ENCODE measurements at places on chromosomes 2 and 18.

DNA sequence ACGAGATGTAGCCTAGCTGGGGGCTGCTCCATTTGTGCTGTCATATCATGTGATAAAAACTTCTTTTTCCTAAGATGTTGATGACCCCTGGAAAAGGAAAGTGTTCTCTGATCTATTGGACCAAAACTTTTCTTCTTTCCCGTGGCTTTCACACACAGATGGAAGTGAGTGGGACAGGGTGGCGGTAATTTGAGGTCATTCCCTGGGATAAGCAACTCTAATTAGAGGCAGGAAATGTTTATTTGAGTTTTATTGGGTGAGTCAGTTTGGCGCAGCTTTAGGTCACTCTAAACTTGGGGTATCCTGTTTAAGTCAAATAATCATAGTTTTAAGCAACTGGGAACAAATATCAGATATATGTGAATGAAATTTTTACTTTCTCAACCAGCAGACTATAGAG, 221.0 kb upstream of the EPAS1 start:
- no peak for DNase-seq

- no peak for DNase-seq
These were observed 79.2 kb upstream of the EPC2 start for GRCh38 chr2:148565272-148565894.

GRCh38 chr2:231394211-231395141, 1.0 kb upstream of the B3GNT7 start:
- no peak for DNase-seq

- no peak for DNase-seq
These were observed 10.4 kb upstream of the GALNT1 start for GRCh38 chr18:35571138-35571537.

DNA sequence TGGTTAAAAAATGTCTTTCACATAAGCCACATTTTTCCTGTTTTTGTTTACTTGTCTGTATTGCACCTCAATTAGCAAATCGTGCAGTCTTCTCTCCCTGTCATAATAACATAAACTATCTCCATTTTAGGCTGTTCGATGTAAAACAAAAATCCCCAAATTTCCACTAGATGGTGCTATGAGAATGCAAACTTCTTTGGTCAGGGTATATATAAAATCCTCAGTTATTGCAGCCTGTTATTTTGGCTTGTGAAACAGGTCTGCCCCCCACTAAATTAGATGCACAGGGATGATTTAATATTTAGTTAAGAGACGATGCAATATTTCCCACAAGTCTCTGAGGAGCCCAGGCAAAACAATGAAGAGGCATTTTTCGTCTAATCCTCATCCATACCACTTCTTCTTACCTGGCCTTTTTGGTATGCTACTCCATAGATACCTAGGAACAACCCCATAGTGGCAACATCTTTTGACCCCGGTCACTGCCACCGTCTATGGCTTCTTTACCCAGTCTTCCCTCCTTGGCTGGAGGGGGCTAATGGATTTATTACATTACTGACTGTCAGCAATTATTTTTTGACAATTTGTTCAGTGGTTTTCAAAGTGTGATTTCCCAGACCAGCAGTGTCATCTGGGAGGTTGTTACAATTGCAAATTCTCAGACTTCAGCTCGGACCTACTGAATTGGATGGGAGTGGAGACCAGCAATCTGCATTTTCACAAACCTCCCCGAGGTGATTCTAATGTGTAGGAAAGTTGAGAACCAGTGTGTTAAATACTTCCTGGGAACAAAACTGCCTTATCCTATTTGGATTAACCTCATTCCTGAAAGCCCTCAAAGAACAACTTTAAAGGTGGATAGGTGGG, 117.4 kb upstream of the CWC22 start:
- no peak for DNase-seq

DNA sequence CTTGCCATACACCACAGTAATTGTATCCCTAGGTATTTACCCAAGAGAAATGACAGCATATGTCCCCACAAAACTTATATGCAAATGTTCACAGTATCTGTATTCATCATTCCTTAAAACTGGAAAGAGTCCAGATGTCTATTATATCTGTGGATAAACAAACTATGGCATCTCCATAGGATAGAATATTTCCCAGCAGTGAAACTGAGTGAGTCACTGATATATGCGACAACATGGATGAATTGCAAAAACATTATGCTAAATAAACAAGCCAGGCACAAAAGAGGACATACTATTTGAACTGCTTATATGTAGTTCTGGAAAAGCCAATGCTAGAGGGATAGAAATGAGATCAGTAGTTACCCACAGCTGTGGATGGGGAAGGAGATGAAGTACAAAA, 359.4 kb upstream of the DSEL start:
- DNase-seq: no peak

GRCh38 chr2:127094509-127095366, 12.2 kb downstream of the BIN1 start:
- DNase-seq: no peak

- no peak for DNase-seq
These were observed 118.9 kb downstream of the VWA3B start for GRCh38 chr2:98205889-98206288.

DNA sequence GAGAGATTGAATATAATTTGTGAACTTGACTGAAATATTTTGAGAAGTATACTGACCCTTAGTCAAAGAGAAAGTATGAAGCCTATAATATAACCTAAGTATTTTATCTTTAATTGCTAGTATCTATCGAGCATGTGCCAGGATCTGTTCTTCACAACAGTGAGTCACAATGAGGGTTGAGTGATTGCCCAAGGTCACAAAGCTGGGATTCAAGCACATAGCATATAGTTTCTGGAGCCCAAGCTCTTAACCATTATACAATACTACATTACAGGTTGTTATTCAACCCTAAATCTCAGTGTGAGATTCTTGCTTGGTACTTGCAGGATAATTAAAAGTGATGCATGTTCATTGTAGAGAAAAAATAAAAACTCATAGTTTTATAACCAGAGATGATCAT, 97.2 kb downstream of the RAB3GAP1 start:
- no peak for DNase-seq

DNA sequence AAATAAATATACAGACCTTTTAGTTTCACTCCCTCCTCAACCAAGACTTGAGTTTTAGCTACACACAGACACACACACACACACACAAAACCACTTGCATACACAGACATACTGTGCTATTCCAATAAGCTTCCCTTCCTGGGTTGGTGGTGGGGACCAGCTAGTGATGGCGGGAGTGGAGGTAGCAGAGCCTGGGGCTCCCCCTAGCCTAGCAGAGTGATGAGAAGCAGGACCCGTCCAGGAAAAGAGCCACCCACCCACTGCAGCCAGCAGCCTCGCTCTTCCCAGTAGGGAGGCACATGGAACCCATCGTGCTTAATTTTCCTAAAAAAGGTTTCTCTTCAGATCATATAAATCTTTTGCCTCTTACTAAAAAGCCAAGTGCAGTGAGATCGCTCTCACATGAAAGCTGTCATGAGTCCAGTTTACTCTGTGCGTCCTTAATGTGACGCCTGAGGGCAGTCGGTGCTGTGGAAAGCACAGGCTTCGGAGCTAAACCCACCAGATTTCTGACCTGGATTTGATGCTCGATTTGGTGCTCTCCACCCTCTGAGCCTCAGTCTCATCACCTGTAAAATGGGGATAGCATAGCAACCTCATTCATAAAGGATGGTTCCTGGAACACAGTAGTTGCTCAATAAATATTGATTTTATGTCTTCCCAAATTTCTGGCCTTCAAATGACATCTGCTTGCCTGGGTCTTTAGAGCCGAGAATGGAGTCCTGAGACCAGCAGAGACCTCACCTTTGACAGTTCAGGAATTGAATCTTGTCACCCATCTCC, 60.1 kb upstream of the YWHAQ start:
- DNase-seq: no peak

- DNase-seq: no peak
These were observed 18.7 kb downstream of the ITPRID2 start for GRCh38 chr2:181910028-181910831.

GRCh38 chr18:56936457-56936856, 210.4 kb upstream of the BOD1L2 start:
- DNase-seq: no peak

GRCh38 chr2:192148620-192149321, 46.0 kb downstream of the TMEFF2 start:
- DNase-seq: no peak

GRCh38 chr2:31247711-31248110, 13.8 kb downstream of the EHD3 start:
- no peak for DNase-seq

DNA sequence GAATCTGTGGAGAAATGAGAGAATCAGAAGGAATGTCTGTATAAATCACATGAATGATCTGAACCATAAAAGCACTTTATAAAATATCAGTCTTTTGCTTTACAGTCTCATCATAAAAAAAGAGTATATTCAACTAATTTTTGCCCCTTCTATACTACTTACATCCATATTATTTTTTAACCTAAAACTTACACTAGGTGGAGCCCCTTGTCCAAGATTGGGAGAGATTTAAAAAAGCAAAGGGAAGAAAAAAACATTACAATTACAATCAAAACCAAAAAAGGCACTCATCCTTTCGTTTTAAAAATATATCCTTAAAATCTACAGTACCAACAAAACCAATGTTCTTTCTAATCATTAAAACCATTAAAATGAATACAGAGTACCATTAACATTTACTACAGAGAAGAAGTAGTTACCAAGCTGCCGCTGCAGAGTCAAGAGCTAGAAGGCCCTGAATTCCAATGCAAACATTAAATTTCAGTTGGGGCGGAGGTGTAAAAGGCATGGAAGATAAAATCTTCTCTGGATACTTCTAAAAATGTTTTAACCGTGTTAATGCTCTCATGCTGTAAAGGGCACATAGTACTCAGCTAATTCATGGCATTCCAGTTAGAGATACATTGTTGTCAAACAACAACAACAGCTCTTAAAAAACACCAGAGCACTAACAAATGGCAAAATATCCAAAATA, 56.7 kb upstream of the EPB41L3 start:
- DNase-seq: no peak

- no peak for DNase-seq
These were observed 25.9 kb downstream of the MYO7B start for GRCh38 chr2:127561371-127561770.

All from type B pancreatic cell (in vitro differentiated cells).